Prostate gland (tissue), 2 donors: ENCODE measurements at places on chromosomes 6 and 20. TPM values are rescaled to one million over a fixed set of nuclear protein-coding genes. Genes with fewer than 3 reads are reported as not detected.
A peak's percentile ranks its signal among the peaks of the same experiment; 100 is the strongest.

TNFRSF6B gene
- total RNA-seq: 12.2 TPM

RNF144B gene
- total RNA-seq: 25.3 TPM

NCR2 gene
- total RNA-seq: not detected

- no peak overlapping the region for H3K4me3 ChIP-seq
- H3K27me3 ChIP-seq: no peaks in the 10 kb centered on the region
- H3K36me3 ChIP-seq: no peaks in the 10 kb centered on the region
- no peak for DNase-seq
These were observed 151.3 kb downstream of the AKAP7 start for GRCh38 chr6:131286469-131287040.

GRCh38 chr20:59105581-59105980 lies 58.0 kb upstream of the ZNF831 start:
- no peaks in the 10 kb centered on the region for H3K27me3 ChIP-seq
- no peak overlapping the region for H3K4me3 ChIP-seq
- H3K27ac ChIP-seq: no peak overlapping the region

DNA sequence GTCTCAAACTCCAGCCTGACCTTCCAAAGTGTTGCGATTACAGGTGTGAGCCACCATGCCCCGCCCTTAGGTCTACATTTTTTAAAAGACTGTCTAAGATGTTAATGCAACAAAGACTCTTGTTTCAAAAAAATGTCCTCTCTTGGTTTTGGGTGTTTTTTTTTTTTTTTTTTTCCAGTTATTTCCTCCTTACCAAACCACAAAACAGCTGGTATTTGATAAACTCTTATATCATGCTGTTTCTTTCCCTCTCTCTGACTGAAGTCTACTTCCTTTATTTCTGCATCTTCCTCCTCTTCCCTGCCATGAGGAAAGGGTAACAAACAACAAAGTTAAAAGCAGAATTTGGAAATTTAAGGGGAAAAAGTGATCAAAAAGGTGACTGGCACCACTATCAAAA lies 21.2 kb downstream of the STK38 start:
- no peak overlapping the region for H3K4me3 ChIP-seq
- H3K36me3 ChIP-seq: no peaks in the 10 kb centered on the region
- no peaks in the 10 kb centered on the region for H3K27me3 ChIP-seq
- no peak overlapping the region for H3K27ac ChIP-seq

GRCh38 chr6:142879527-142879926 lies 65.4 kb downstream of the HIVEP2 start:
- no peak for DNase-seq
- H3K27ac ChIP-seq: no peak overlapping the region
- no peaks in the 10 kb centered on the region for H3K4me1 ChIP-seq

- DNase-seq: no peak
- H3K27ac ChIP-seq: no peak overlapping the region
- no peak overlapping the region for H3K4me3 ChIP-seq
- no peaks in the 10 kb centered on the region for H3K4me1 ChIP-seq
- H3K36me3 ChIP-seq: no peaks in the 10 kb centered on the region
- H3K27me3 ChIP-seq: no peaks in the 10 kb centered on the region
These were observed 281.5 kb upstream of the QKI start for GRCh38 chr6:163133017-163133416.

DNA sequence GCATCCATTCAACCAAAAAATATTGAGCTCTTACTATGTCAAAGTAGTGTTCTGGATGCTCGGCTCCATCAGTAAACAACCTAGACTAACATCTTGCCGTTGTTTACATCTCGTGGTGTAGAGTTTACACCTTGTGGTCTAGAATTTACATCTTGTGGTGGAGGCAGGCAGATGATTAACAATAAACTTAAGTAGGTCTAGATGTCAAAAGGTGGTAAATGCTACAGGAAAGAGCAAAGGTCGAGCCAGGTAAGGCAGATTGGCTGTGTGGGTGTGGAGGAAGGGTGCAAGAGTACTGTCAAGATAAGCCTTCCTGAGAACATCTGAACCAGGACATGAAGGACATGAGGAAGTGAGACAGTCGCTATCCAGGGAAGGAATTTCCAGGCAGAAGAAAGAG lies 88.4 kb upstream of the ESR1 start:
- no peaks in the 10 kb centered on the region for H3K27me3 ChIP-seq
- no peak overlapping the region for H3K4me3 ChIP-seq
- no peaks in the 10 kb centered on the region for H3K4me1 ChIP-seq
- H3K27ac ChIP-seq: no peak overlapping the region
- no peaks in the 10 kb centered on the region for H3K36me3 ChIP-seq

GRCh38 chr20:57688864-57689263 lies 21.0 kb downstream of the PMEPA1 start:
- DNase-seq: no peak
- H3K27me3 ChIP-seq: no peaks in the 10 kb centered on the region
- H3K4me1 ChIP-seq: peaks cover 63% of the 10 kb centered on the region
- peak overlapping the region; percentile 57 for H3K27ac ChIP-seq
- H3K36me3 ChIP-seq: no peaks in the 10 kb centered on the region
- no peak overlapping the region for H3K4me3 ChIP-seq
